ENCODE measurements at places on chromosomes 11 and 22. TPM values are rescaled to one million over a fixed set of nuclear protein-coding genes. Genes with fewer than 3 reads are reported as not detected.

RAG2 gene
- not detected for polyA plus RNA-seq

UBQLNL gene
- not detected for polyA plus RNA-seq

DNA sequence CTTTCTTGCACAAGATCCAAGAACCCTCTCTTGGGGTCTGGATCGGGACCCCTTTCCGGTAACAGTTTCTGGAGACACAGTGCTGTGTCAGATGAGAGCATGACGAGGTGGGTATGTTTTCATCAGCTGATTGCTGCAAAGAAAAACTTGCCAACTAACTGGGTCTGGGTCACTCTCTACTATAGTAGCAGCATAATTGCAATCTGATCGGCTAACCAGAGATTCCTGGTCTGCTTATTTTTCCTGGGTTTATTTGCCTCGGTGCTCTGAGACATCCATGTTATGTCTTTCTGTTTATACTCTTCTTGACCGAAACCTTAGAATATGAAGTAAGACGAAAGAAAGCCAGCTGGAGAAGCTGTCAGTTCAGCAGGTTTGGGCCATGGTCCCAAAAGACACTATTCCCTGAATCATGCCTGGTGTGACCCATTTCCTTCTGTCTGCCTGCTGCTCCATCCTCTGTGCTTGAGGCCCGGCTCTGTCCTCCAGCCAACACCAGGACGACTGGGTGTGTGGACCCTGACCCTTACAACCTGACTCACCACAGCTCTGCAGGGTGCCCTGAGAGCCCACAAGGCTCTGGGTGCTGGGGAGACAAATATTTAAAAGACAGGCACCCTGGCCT, 24.1 kb upstream of the CLMP start:
- DNase-seq = no peak

POU2AF3 gene
- not detected for polyA plus RNA-seq

LINC01488 gene
- not detected for polyA plus RNA-seq

DNA sequence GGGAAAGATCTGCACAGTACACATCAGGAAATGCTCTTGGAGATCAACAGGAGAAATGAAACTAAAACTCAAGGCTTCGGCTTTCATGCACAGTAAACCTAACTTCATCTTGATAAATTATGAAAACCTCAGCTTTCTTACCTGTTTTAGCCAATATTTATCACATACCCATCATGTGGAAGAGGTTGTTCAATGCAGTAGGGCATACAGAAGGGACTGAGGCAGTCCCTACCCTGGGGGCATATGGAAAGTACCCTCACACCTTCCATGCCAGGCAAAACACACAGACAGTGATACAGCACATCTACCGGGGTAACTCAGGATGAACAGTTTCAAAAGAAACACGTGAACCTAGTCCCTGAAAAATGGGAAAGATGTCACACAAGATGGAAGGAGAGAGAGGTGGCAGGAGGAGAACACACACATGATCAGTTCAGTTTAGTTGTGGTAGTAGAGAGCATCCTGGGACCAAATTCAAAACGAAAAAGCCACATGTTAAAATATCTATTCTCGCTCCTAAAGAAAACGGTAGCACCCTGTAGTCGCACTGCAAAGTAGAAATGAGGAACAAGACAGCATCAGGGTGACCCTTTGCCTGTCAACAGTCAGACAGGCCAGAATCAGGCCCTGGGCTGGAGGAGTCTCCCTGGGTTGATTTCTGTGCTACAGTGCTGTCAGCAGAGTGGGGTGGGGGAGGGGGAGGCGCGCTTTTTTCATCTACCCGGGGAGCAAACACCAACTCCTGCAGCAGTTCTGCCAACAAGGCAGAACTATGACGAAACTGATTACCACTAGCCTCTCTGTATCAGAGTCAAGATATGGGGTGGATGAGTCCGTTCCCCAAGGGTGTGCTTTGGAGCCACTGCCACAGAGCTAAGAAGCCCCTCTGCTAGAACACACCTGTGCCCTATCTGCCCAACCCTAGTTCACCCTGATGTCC, 1.3 kb downstream of the HIRA start:
- DNase-seq = peak; percentile 46

SLCO2B1 gene
- not detected for polyA plus RNA-seq

GRCh38 chr11:81717695-81718094, 1016.0 kb downstream of the FAM181B start:
- no peak for DNase-seq

DNA sequence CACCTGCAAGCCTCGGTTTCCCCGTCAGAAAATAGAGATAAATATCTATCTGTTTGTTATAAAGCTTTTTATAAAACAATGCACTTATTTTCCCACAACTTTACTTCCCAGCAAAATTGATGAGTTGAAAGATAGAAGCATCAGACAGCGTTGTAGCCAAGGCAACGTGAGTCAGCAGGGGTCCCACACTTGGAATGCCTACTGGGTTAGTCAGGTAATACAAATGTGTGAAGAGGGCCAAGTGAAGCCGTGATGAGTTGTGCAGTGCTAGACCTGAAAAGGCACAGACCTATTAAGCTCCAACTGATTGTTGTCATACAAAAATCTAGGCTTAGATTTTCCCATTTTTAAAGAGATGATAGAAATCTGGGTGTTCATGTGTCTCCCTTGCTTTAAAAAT, 118.7 kb downstream of the PGR start:
- no peak for DNase-seq

BRSK2 gene
- polyA plus RNA-seq = 0.17 TPM

MPPED1 gene
- not detected for polyA plus RNA-seq

TREH gene
- not detected for polyA plus RNA-seq

DNA sequence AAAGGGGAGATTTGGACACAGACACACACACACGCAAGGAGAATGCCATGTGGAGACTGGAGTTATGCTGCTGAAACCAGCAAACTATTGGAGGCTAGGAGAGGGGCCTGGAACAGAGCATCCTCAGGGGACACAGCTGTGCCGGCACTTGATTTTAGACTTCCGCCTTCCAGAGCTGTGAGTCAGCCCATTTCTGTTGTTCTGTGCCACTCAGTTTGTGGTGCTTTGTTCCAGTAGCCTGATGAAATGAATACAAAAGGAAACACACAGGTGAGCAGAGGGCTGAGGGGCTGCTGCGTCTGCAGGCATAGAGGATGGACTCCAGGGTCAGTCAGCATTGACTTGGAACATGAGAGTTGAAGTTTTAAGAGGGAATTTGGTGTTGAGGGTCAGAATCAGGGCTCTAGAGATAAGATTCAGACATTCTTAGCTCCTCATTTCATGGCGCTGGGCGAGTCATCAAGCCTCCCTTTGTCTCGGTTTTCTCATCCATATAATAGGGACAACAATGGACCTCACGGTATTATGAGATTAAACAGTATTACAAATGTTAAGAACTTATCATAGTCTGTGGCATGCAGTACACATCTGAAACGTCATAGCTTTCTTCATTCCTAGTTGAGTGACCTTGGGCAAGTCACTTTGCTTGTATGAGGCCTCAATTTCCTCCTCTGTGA, 191.0 kb downstream of the MIAT start:
- no peak for DNase-seq

DNA sequence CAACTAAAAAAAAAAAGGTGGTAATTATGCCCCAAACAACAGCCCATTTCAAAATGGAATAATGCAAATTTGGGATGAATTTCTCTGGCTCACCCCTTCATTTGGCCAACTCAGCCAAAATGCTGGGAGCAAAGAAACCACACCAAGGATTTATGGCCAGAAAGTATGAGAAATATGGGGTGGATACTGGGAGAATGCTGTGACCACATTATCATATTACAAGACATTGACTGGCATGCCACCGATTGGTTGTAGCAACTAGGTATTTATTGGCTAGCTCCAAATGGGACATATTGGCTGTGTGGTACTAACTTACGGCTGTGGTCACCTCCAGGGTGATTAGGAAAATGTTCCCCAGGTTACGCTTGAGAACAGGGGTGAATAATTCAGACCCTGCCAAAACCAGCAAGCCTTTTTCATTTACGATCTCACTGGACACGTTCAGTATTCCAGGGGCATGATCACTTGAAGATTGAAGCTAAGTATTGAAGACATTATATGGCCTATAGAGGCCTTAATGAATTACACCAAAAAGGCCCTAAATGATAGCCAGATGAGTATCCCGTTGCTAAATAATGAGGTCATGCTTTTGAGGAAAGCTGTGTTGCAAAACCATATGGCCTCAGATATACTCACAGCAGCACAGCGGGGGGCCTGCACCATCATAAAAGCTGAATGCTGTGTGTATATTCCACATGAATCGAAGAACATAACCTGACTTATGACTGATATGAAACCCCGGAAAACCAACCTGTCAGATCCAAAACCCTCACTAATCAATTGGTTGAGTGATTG, 3.8 kb upstream of the FDX1 start:
- DNase-seq = no peak

GRCh38 chr11:110430267-110431050, 711 bp downstream of the FDX1 start:
- DNase-seq = peak; percentile 74

DNA sequence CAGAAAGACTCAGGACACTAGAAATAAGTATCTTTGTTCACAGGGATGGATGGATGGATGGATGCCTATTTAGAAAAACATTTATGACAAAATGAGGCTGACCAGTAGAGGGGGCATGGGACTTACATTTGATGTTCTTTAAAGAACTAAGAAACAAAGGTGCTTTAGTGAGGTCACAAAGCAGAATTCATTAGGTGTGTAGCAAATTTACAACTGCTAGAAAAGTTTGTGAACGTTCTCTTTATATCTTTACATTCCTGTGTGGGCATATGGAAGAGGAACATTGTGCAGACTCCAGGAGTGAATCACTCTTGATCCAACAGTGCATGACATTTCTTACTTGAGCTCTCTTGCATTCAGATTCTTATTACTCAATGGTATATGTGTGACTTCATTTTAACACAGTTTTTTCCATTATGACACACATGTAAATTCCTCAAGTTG, 15.8 kb upstream of the SIK2 start:
- DNase-seq = peak; percentile 62

- no peak for DNase-seq
Measured at GRCh38 chr11:10641177-10641911, 52.2 kb downstream of the IRAG1 start.

DNA sequence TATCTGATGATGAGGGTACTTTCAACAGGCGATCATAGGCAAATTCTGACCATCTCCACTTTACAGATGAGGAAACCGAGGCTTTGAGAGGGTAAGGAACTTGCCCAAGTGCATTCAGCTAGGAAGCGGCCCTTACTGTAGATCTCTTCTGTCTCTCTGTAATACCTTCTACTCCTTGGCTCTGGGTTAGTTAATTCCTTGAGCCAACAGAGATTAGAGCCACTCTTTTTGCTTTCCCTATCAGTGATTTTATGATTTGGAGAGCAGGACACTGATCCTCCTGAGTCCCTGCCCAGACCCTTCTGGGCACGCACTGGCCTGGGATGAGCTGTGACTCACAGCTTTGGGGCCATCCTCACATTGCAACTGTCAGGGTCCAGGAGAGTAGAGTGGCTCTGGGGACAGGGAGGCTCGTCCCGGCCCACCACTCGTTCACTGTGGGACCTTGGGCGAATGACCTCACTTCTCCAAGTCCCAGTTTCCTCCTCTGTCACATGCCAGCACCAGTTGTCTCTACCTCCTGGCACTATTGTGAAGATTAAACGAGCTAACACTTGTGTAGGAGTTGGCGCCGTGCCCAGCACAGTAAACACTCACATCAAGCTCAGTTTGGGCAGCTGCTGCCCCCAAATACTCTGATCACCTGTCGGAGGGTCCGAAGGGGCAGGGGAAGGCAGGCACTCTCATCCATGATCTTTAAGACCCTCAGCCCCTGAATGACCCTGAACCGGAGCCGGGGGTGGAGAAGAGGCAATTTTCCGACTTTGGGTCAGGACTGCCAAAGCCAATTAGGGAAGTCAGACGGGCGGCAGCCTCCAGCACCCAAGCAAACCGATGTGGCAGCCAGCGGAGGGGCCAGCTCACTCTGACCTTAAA, 235.0 kb downstream of the MIAT start:
- DNase-seq = peak; percentile 41

STK33 gene
- polyA plus RNA-seq = 0.29 TPM

DNA sequence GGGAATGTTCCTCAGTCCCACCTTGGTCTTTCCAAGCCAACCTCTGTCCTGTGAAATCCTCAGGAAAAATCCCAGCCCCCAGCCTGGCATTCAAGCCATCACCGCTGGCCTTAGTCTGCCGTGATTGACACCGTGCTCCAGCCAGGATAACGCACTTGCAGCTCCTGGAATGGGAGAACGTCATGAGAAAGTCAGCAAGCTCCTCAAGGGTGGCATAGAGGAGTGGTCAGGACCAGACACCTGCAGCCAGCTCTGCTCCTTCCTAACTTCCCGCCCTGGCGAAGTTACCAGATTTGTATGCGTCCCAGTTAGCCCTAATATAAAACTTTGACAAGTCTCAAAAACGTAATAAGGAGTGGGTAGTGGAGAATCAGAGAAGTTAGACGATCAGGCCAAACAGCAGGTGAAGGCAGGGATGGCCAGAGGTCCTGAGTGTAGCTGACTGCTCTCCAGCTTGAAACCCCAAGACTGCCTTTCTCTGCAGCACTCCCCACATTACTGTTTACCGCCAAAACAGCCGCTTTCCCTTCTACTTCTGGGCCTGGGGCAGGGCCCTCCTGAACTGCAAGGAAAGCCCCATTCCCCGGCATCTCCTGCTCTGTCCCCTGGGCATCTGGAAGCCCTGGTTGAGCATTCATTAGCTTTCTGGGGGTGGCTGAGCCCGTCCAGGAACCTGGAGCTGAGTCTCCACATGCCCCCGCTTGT, 1.3 kb upstream of the DKK3 start:
- DNase-seq = no peak

- peak; percentile 52 for DNase-seq
Measured at GRCh38 chr22:21641417-21641788, 699 bp upstream of the SDF2L1 start.

- no peak for DNase-seq
Measured at GRCh38 chr11:9049959-9050358, 41.4 kb downstream of the SCUBE2 start.

GRCh38 chr22:43530349-43531201, 118.8 kb downstream of the MPPED1 start:
- peak; percentile 43 for DNase-seq

DNA sequence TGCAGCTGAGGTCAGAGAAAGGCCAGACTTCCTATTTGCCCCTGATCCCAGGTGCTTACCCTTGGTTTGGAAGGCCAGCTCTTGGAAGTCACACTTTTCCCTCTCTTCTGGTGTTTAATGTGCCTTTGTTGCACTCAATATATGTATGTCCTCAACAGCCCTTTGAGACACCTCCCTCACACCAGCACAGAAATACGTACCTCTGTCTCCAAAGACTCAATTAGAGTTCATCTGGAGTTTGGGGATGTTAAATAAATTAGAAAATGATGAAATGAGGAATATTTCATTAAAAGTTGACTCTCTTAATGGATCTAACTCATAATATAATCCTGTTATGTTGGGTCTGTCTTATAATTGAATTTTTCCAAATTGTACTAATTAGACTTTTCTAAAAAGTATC, at the start of gene OR9G4:
TSS of gene OR9G4 (minus strand) at position 101 of the 400 bp plus-strand sequence. CDS start 4,931 bp downstream, outside the sequence.
- DNase-seq = no peak

Measured in mammary epithelial cell (primary cell).